Mesothelial cell of epicardium (in vitro differentiated cells): ENCODE measurements at places on chromosomes 2 and 18.

DNA sequence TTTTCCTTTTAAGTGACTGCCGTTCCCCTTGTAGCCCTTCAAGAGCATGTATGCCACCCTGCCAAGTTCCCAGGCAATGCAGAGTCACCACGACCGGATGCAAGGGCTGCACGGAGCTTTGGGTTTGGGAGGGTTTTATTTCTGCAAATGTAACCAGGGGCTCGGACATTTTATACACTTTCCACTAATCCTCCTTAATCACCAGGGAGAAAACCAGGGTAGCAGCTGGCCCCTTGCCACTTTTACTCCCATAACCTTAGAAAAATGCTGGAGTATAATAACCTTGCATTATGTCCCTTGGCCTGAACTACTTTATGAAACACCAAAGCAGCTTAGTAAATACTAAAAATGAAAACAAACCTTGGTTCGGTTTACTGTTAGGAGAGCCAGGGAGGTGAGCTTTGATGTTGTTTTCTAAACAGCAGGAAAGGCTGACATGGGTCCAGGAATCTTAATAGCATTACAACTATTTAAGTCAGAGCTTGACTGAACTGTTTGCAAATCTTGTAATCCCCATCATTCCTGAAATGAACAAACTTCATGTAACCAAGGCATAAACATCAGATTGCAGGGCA lies 152.8 kb upstream of the RIOK3 start:
- H3K36me3 ChIP-seq = peaks cover 9% of the 10 kb centered on the region
- H3K4me1 ChIP-seq = peaks cover 10% of the 10 kb centered on the region
- peak overlapping the region; percentile 12 for H3K27ac ChIP-seq
- no peak overlapping the region for H3K4me3 ChIP-seq
- H3K27me3 ChIP-seq = no peaks in the 10 kb centered on the region

DNA sequence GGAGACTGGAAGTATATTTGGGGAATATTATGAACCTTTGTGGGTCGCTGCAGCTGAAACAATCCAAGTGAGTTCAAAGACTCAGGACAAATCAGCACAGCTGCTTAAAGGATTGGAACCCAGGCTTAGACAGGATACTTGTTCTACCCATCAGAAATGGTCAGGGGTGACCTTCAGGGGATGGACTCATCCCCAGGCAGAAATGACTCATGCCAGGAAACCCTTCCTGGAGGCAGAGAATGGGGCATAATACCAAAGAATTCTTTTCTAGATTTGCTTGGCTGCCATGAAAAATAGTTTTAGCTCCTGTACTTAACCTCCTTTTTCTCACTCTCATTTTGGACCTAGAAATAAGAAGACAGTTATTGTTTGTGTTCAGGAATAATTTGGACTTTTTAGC lies 425.5 kb downstream of the TSN start:
- H3K4me3 ChIP-seq = no peak overlapping the region
- peaks cover 14% of the 10 kb centered on the region for H3K27me3 ChIP-seq
- H3K36me3 ChIP-seq = no peaks in the 10 kb centered on the region
- H3K27ac ChIP-seq = no peak overlapping the region
- no peak for DNase-seq
- H3K4me1 ChIP-seq = no peaks in the 10 kb centered on the region

- no peaks in the 10 kb centered on the region for H3K27me3 ChIP-seq
- H3K4me3 ChIP-seq = no peak overlapping the region
- peaks cover 29% of the 10 kb centered on the region for H3K36me3 ChIP-seq
- DNase-seq = no peak
- no peaks in the 10 kb centered on the region for H3K4me1 ChIP-seq
- no peak overlapping the region for H3K27ac ChIP-seq
These were observed 18.3 kb downstream of the NHEJ1 start for GRCh38 chr2:219142329-219142728.

GRCh38 chr18:58105206-58105887 lies 61.3 kb downstream of the NEDD4L start:
- H3K36me3 ChIP-seq = peaks cover 3% of the 10 kb centered on the region
- no peak for DNase-seq
- H3K4me3 ChIP-seq = no peak overlapping the region
- H3K27me3 ChIP-seq = no peaks in the 10 kb centered on the region

GRCh38 chr2:235405612-235406361 lies 88.1 kb upstream of the AGAP1 start:
- no peaks in the 10 kb centered on the region for H3K36me3 ChIP-seq
- H3K27me3 ChIP-seq = peaks cover 2% of the 10 kb centered on the region
- peaks cover 11% of the 10 kb centered on the region for H3K4me1 ChIP-seq
- H3K4me3 ChIP-seq = no peak overlapping the region
- DNase-seq = no peak

DNA sequence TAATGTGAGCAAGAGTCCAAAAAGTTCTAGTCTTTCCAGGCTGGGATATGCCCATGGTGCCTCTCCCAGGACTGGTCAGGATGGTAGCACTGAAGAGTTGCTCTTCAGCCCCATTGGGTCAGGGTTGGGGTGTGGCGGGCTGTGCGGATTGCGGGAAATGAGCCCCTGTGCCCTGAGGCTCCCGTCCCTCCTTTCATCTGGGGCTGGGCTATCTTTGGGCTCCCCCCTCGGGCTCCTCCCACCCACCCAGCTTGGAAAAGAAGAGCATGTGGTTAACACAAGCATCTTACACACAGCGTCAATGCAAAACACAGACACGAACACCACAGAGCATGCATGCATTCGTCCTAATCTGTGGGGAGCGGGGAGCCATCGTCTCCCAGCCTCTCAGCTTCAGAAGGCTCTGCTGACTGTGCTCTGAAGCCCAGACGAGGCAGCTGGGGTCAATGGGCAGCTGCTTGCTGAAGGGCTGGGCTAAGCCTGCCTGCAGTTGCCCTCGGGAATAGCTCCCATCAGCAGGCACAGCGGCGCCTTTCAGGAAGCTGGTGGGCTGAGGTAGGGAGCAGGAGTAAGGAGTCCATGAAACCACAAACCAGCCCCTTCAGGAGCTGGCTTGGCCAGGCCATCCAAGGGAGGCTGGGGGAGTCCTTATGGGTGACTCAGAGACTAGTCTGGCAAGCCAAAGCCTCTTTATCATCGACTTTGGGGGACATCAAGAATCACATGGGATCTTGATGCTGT lies 112.9 kb downstream of the CLIP4 start:
- H3K36me3 ChIP-seq = no peaks in the 10 kb centered on the region
- no peak overlapping the region for H3K27ac ChIP-seq
- H3K4me1 ChIP-seq = peaks cover 5% of the 10 kb centered on the region
- no peak overlapping the region for H3K4me3 ChIP-seq
- no peak for DNase-seq

DNA sequence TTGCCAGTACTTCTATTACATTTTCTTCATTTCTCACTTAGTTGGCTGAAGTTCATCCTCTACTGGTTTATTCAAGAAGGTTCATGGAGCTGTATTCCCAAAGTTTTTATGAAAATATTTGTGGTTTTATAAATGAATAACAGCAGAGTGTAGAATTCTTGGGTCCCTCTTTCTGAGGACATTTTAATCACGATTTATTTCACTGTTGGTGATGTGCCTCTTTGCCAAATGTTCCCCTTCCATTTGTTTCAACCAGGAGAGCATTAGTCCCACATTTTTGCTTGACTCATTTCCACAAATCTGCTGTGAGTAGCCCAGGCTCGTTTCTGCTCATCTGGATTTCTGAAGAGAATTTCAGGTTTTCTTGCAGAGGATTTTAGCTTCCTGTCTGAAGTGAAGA lies 20.8 kb downstream of the COPS7B start:
- no peak for DNase-seq
- H3K4me1 ChIP-seq = no peaks in the 10 kb centered on the region
- no peak overlapping the region for H3K4me3 ChIP-seq
- H3K27ac ChIP-seq = no peak overlapping the region
- H3K36me3 ChIP-seq = peaks cover 37% of the 10 kb centered on the region

GRCh38 chr18:9417073-9417851 lies 58.1 kb upstream of the RALBP1 start:
- no peaks in the 10 kb centered on the region for H3K27me3 ChIP-seq
- peak overlapping the region; percentile 95 for H3K27ac ChIP-seq
- peak; percentile 61 for DNase-seq
- no peaks in the 10 kb centered on the region for H3K36me3 ChIP-seq

GRCh38 chr2:56084111-56084901 lies 99.5 kb upstream of the CCDC85A start:
- no peak overlapping the region for H3K4me3 ChIP-seq
- no peaks in the 10 kb centered on the region for H3K4me1 ChIP-seq
- no peak overlapping the region for H3K27ac ChIP-seq
- no peaks in the 10 kb centered on the region for H3K36me3 ChIP-seq

DNA sequence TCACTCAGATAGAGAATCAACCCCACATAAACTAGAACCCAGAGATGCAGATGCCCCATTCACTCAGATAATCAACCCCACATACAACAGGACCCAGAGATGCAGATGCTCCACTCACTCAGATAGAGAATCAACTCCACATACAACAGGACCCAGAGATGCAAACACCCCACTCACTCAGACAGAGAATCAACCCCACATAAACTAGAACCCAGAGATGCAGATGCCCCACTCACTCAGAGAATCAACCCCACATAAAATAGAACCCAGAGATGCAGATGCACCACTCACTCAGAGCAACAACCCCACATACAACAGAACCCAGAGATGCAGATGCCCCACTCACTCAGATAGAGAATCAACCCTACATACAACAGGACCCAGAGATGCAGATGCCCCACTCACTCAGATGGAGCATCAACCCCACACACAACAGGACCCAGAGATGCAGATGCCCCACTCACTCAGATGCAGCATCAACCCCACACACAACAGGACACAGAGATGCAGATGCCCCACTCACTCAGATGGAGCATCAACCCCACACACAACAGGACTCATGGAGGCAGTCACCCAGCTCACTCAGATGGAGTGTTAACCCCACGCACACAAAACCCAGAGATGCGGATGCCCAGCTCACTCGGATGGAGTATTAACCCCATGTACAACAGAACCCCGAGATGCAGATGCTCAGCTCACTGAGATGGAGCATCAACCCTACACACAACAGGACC lies 11.7 kb downstream of the TMEM18 start:
- no peak for DNase-seq
- no peak overlapping the region for H3K27ac ChIP-seq
- H3K4me3 ChIP-seq = no peak overlapping the region
- H3K27me3 ChIP-seq = peaks cover 10% of the 10 kb centered on the region

GRCh38 chr2:161580021-161580420 lies 44.2 kb upstream of the SLC4A10 start:
- H3K36me3 ChIP-seq = no peaks in the 10 kb centered on the region
- H3K4me1 ChIP-seq = peaks cover 4% of the 10 kb centered on the region
- H3K4me3 ChIP-seq = no peak overlapping the region

- peaks cover 5% of the 10 kb centered on the region for H3K27me3 ChIP-seq
- no peak overlapping the region for H3K4me3 ChIP-seq
- no peak for DNase-seq
- H3K27ac ChIP-seq = no peak overlapping the region
These were observed 131.5 kb downstream of the SOCS6 start for GRCh38 chr18:70420146-70420898.

DNA sequence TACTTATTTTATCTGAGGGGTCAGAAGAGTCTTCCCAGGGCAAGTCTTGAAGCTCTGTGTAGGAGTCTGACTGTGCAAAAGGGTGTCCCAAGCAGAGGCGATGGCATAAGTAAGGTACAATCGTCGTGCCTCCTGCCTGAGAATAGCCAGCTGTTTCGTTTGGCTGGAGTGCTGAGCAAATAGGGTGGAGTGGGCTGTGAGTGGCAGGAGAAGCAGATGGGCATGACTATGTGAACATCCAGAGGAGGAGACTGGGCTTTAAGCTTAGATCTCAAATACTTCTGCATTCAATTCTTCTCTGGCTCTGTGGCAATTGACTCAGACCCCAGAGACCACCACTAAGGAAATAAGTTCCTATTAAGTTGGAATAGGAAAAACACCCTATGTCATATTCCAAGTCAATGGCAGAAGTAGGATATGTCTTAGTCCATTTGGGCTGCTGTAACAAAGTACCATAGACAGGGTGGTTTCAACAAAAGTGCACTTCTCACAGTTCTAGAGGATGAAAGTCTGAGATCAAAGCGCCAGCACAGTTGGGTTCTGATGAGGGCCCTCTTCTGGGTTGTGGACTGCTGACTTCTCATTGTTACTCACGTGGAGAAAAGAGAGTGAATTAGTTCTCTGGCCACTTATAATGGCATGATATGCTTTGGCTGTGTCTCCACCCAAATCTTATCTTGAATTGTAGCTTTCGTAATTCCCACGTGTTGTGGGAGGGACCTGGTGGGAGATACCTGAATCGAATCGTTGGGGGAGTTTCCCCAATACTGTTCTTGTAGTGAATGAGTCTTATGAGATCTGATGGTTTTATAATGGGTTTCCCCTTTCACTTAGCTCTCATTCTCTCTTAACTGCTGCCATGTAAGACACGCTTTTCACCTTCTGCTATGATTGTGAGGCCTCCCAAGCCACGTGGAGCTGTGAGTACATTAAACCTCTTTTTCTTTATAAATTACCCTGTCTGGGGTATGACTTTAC lies 120.2 kb downstream of the LPIN1 start:
- no peak for DNase-seq
- H3K4me3 ChIP-seq = no peak overlapping the region
- H3K27ac ChIP-seq = no peak overlapping the region
- peaks cover 20% of the 10 kb centered on the region for H3K4me1 ChIP-seq
- H3K27me3 ChIP-seq = peaks cover 3% of the 10 kb centered on the region
- H3K36me3 ChIP-seq = no peaks in the 10 kb centered on the region

DNA sequence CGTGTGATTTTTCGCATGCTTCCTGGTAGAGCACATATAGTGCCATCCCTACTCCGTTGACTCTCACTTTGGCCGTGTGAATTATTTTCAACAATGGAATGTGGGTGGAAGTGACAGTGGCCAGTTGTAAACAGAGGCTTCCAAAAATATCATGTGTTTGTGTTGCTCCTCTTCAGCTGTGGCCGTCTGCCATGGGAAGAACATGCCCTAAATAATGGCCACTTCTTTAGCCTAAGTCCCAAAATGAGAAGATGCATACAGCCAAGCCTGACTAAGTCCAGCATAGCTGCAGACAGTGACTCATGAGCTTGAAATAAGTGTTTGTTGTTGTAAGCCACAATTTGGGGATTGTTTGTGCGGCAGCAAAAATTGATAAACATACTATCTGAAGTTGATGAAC lies 8.9 kb upstream of the GALNT1 start:
- H3K27me3 ChIP-seq = no peaks in the 10 kb centered on the region
- no peak for DNase-seq
- no peaks in the 10 kb centered on the region for H3K36me3 ChIP-seq
- H3K4me1 ChIP-seq = no peaks in the 10 kb centered on the region

DNA sequence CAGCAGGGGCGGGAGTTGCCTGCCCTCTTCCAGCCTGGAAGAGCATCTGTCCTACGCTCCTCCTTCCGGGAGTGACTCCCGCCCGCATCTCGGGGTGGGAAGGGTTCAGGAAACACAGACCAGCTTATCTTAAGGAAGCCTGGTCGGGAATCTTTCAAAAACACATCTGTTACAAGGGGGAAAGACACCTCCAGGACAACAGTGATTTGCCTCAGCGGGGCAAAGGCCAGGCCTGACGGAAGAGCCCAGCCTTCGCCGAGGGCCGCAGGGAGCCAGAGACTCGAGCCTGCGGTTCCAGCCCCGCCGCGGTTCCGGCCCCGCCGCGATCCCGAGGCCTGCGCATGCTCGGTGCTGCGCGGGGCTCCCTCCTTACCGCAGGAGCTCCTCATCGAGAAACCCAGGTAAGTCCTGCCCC lies 38.1 kb upstream of the TGIF1 start:
- DNase-seq = no peak
- H3K36me3 ChIP-seq = no peaks in the 10 kb centered on the region
- no peaks in the 10 kb centered on the region for H3K4me1 ChIP-seq

GRCh38 chr2:191263050-191263449 lies 17.8 kb downstream of the MYO1B start:
- H3K4me3 ChIP-seq = no peak overlapping the region
- H3K36me3 ChIP-seq = peaks cover 3% of the 10 kb centered on the region
- peak overlapping the region; percentile 32 for H3K27ac ChIP-seq
- no peak for DNase-seq
- H3K4me1 ChIP-seq = peaks cover 30% of the 10 kb centered on the region

- peaks cover 27% of the 10 kb centered on the region for H3K27me3 ChIP-seq
- H3K4me1 ChIP-seq = peaks cover 7% of the 10 kb centered on the region
- DNase-seq = no peak
These were observed 123.6 kb downstream of the MTX2 start for GRCh38 chr2:176392744-176393414.
